Spinal cord (tissue), 10 donors: ENCODE measurements at places on chromosomes 4 and X. TPM values are rescaled to one million over a fixed set of nuclear protein-coding genes. Genes with fewer than 3 reads are reported as not detected.

GRCh38 chr4:159966746-159967145 is 863.9 kb downstream of the RAPGEF2 start:
- no peak for DNase-seq

DNA sequence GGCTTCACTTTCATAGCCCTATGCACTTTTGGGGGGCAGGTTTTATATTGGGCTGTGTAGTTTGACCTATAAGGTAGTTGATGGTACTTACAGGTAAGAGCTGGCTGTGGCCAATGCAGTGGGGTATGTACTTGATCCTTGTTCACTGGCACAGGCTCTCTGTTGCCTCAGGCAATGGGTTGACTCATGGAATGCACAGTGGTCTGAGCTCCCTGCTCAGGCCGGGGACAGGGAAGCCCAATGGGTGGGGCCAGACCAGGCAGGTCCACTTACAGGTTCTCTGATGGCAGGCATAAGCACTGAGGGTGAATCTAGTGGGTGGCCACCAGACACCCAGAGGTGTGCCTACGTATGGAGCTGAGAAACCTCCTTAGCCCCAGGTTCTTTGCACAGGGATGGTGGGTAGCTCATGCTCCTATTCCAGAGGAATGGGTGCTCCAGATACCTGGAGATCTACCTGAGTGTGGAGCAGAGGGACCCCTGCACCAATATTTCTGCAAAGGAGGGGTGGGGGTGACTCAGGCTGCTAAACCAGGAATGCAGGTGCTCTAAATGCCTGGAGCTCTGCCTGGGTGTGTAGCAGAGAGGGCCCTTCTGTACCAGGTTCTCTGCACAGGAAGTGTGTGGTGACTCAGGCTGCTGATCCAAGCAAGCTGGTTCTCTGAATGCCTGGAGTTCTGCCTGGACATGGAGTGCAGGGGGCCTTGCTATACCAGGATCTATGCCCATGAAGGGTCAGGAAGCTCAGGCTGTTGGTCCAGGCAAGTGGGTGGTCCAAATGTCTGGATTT is 52.3 kb downstream of the IL1RAPL2 start:
- DNase-seq = no peak

- DNase-seq = no peak
Observed at GRCh38 chrX:4094926-4095325, 381.5 kb upstream of the PRKX start.

DNA sequence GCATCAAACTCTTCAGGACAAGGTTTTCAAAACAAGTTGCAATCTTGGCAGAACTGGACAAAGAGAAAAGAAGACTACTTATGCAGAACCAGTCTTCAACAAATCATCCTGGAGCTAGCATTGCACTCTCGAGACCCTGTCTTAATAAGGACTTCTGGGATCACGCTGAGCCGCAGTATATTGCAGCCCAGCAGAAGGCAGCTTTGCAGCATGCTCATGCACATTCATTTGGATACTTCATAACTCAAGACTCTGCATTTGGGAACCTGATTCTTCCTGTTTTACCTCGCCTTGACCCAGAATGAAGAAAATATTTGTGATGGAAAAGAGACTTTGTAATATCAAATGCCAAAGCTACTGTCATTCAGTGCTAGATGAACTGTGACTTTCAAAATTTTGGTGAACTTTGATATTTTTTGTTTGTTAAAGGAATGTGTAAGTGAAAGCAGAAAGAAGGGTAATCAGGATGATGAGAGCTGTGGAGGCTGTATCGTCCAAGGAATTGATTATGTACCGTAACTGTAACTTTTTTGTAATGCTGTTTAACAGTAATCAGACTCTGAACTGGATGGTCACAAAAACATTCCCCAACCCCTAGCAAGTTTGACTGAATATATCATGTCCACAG is 27.2 kb downstream of the HSPA4L start:
- DNase-seq = no peak

The SYN1 gene
- polyA plus RNA-seq = 182 TPM

DNA sequence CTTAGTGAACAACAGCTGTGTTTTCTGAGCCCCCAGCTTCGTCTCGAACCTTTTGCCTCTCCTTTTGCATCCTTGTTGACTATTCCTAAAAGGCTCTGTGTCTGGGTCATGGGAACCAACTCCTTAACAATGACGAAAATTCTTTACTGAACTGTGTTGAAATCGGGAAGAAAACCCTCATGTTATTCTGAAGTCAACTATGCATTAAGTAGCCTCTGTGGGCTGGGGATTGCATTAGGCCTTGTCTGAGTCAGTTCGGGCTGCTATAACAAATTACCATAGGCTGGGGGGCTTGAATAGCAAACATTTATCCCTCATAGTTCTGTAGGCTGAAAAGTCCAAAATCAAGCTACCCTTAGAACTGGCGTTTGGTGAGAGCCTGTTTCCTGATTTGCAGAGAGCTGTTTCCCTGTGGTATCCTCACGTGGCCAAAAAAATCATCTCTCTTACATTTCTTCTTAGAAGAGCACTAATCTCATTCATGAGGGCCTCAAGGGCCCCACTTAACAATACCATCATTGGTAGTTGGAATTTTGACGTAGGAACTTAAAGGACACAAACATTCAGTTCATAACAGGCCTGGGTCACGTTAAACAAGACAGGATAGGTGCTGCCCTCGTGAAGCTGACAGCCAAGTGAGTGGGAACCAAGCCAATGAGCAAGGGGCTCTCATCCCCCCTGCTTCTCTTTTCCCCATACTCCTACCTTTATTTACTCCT is 75.9 kb downstream of the CLNK start:
- DNase-seq = no peak

DNA sequence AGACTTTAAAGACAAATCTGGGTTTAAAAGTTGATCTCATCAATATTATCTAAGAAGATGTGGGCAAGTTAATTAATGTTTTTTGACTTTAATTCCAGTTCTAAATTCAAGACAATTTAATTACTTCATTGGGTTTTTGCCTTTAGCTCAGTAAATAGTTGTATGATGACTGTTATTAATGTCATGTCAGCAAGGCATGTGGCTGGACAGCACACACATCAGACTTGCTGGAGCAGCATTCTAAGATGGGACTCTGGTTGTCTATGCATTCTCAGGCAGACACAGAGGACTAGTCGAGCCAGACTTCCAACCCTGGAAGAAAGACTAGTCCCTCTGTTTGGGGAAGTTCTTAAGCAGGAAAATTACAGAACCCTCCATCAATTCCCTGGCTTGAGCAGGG is 180.7 kb upstream of the GK2 start:
- DNase-seq = no peak

DNA sequence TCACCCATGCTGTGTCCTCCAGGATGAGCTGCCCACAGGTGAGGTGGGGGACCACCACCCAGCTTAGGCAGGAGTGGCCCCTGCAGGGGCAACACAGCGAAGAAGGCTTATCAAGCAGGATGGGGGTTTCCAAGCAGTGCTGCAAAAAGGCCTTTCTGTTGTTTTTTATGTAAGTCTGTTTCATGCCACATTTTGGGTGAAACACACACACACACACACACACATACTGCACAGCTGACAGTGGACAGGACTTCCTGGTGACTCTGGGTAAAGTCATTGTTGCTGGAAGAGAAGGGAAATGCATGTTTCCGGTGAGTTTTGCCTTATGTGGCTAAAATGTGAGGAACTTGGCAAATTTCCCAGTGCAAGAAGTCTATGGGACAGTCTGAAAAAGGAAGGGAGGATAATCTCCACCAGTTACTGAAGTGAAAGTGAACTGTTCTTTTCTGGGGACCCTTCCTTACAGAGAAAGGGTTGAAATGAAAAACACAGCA is 119.2 kb downstream of the IRF2 start:
- DNase-seq = peak; percentile 80

The RBPJ gene
- polyA plus RNA-seq = 96.7 TPM

The PLAC8 gene
- 1.5 TPM for polyA plus RNA-seq

GRCh38 chr4:712093-712492 is 6.5 kb downstream of the PCGF3 start:
- no peak for DNase-seq
